ENCODE measurements at places on chromosomes 7 and 10. TPM values are rescaled to one million over a fixed set of nuclear protein-coding genes. Genes with fewer than 3 reads are reported as not detected.
A peak's percentile ranks its signal among the peaks of the same experiment; 100 is the strongest.

PMS2 gene
- 23.5 TPM for total RNA-seq

GRCh38 chr10:132613566-132614348 lies 76.2 kb downstream of the INPP5A start:
- no peaks in the 10 kb centered on the region for H3K4me1 ChIP-seq
- no peaks in the 10 kb centered on the region for H3K27me3 ChIP-seq
- H3K4me3 ChIP-seq = no peak overlapping the region

MBL2 gene
- under 0.01 TPM for total RNA-seq

DNA sequence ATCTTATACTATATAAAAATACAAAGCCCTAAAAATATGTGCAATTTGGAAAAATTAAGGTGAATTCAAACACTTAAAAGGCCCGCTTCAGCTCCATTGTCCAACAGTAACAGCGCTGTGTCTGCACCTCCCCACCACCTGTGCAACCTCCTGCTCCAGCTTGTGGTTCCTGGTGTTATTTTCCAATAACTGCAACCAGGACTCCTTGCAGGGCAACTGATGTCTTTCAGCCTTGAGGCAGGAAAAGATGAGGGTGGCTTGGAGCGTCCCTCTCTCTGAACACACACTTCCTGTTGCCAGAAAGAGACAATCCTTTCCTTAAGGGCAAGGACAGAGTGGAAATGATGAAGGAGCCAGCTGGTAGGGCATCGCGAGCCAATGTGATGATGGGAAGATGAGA lies 336.0 kb downstream of the GLRX3 start:
- no peak overlapping the region for H3K4me3 ChIP-seq
- no peaks in the 10 kb centered on the region for H3K27me3 ChIP-seq
- no peaks in the 10 kb centered on the region for H3K36me3 ChIP-seq

MYH16 gene
- total RNA-seq = under 0.01 TPM

LIMK1 gene
- total RNA-seq = 46.7 TPM

OR13A1 gene
- total RNA-seq = under 0.01 TPM

DNA sequence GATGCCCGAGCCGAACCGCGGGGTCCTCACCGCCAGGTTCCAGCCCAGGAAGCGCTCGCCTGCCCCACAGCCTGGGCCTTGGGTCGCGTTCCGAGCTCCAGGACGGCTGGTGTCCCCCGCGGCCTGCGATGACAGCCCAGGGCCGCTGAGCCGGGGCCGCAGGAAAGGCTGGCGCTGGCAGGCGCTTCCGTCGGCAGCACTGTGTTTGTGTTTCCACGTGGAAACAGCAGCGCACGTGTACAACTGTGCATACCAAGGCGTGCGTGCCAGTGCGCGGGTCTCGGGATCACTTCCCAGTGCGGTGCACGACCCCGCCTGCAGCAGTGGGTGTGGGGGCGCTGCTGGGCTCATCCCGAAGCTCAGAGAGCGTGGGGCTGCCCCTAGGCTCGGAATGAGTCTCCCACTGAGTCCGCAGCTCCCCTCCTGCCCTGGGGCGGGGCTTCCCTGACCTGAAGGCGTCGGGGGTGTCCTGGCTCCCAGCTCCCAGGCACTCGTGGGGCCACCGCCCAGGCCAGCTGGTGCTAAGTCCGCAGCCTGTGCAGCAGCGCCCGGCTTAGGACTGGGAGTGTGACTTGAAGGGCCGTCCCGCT lies 17.2 kb downstream of the AP5Z1 start:
- H3K27me3 ChIP-seq = no peaks in the 10 kb centered on the region
- DNase-seq = peak; percentile 65
- H3K36me3 ChIP-seq = peaks cover 8% of the 10 kb centered on the region
- peaks cover 5% of the 10 kb centered on the region for H3K4me1 ChIP-seq
- H3K27ac ChIP-seq = no peak overlapping the region
- H3K4me3 ChIP-seq = no peak overlapping the region

GRCh38 chr10:3803295-3803926 lies 18.4 kb upstream of the KLF6 start:
- H3K4me1 ChIP-seq = peaks cover 46% of the 10 kb centered on the region
- no peak overlapping the region for H3K4me3 ChIP-seq
- H3K27ac ChIP-seq = peak overlapping the region; percentile 96
- no peaks in the 10 kb centered on the region for H3K27me3 ChIP-seq
- no peak for DNase-seq

GRCh38 chr7:23687011-23687410 lies 7.0 kb downstream of the FAM221A start:
- H3K36me3 ChIP-seq = no peaks in the 10 kb centered on the region
- H3K4me3 ChIP-seq = no peak overlapping the region
- DNase-seq = no peak
- H3K27ac ChIP-seq = no peak overlapping the region
- H3K4me1 ChIP-seq = peaks cover 6% of the 10 kb centered on the region

FFAR4 gene
- total RNA-seq = not detected

DNA sequence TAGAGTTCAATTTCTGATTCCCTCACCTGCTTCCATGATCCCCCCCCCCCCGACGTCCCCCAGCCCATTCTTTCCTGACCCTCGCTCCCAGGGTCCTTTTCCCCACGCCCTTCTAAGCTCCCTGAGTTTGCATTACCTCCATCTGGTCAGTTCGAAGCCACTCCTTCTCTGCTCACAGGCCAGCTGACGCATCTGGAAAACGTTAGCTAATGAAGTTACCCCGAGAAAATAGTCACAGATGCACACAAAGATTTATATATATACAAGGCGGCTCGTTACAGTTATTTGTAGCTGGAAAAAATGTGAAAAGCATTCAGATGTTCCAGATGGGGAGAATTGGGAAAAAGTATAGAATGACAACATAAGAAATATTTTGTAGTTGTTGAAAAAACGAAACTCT lies 630.0 kb upstream of the FOXK1 start:
- no peak overlapping the region for H3K27ac ChIP-seq
- no peak overlapping the region for H3K4me3 ChIP-seq
- H3K27me3 ChIP-seq = no peaks in the 10 kb centered on the region
- DNase-seq = no peak

GRCh38 chr10:115996031-115996430 lies 277.0 kb downstream of the GFRA1 start:
- H3K4me3 ChIP-seq = no peak overlapping the region
- H3K27me3 ChIP-seq = peaks cover 3% of the 10 kb centered on the region
- no peak overlapping the region for H3K27ac ChIP-seq

- no peaks in the 10 kb centered on the region for H3K36me3 ChIP-seq
- H3K27ac ChIP-seq = no peak overlapping the region
- no peaks in the 10 kb centered on the region for H3K4me1 ChIP-seq
- no peak overlapping the region for H3K4me3 ChIP-seq
- no peaks in the 10 kb centered on the region for H3K27me3 ChIP-seq
Measured at GRCh38 chr10:32072025-32072800, 16.0 kb upstream of the KIF5B start.

GRB10 gene
- total RNA-seq = 69.5 TPM

GRCh38 chr7:158274996-158275395 lies 312.6 kb downstream of the PTPRN2 start:
- H3K4me1 ChIP-seq = no peaks in the 10 kb centered on the region
- no peak overlapping the region for H3K27ac ChIP-seq
- no peaks in the 10 kb centered on the region for H3K36me3 ChIP-seq
- H3K4me3 ChIP-seq = no peak overlapping the region
- peak; percentile 67 for DNase-seq

DNA sequence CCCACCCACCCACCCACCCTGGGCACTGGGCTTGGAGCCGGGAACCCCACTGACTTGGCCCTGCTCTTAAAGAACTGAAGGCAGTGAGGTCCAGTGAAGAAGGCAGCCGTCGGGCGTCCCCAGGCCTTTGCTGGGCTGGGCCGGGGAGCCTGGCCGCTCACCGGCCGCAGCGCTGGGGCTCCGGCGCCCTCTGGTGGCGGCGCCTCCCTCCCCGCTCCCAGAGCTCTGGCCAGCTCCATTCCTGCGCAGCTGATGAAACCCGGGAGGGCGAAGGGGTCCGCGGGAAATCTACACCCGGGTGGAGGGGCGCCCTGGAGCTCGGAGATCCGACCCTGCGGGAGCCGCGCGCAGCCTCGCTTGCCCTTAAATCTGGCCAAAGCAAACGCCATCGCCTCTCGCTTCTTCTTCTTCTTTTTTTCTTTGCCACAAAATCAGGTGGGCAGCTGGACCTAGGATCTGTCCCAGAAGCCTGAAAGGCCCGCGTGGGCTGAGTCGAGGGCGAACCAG lies 1.7 kb upstream of the CXCL12 start:
- peaks cover 6% of the 10 kb centered on the region for H3K36me3 ChIP-seq
- H3K4me1 ChIP-seq = peaks cover 22% of the 10 kb centered on the region
- H3K4me3 ChIP-seq = peak overlapping the region; percentile 62
- DNase-seq = peak; percentile 100
- no peaks in the 10 kb centered on the region for H3K27me3 ChIP-seq
- no peak overlapping the region for H3K27ac ChIP-seq

DNA sequence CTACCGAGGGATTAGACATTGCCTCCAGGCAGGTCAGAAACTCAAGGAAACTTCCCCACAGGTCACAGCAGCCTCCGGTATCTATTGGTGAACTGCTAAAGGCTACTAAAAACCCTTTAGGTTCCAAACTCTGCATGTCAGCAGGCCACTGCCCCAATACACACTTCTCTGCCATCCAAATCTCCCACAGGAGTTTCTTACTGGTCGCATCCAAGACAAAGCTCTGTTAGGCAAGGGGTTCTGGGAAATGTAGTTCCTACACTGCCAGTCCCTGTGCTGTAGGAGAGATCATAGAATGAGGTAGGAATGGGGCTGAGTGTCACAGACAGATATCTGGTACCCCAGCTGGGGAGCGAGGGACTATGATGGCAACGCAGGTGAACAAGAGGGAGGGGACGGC lies 757.0 kb upstream of the C7orf33 start:
- DNase-seq = no peak
- H3K27me3 ChIP-seq = no peaks in the 10 kb centered on the region
- no peaks in the 10 kb centered on the region for H3K4me1 ChIP-seq
- H3K4me3 ChIP-seq = no peak overlapping the region
- no peaks in the 10 kb centered on the region for H3K36me3 ChIP-seq

ANLN gene
- total RNA-seq = 12.7 TPM

UTF1 gene
- not detected for total RNA-seq

DNA sequence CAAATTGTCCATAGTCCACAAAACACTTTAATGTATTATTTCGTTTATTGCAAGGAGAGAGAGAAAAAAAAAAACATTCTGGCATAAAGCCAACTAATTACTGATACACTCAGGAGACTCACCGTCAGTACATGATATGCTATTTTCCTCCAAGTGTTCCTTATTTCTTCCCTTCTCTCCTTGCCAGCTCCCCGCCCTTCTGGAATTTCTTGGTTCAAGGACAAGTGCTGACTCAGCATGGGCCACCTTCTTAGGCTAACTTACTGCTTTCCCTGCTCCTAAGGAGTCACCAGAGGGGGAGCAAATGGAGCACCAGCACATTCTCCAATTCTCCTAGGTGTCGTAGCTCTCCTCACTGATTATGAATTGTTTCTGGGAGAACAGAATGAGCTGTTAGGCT lies 133.8 kb upstream of the HDAC9 start:
- no peaks in the 10 kb centered on the region for H3K27me3 ChIP-seq
- peaks cover 2% of the 10 kb centered on the region for H3K4me1 ChIP-seq
- H3K27ac ChIP-seq = no peak overlapping the region
- DNase-seq = no peak
- H3K36me3 ChIP-seq = no peaks in the 10 kb centered on the region
- H3K4me3 ChIP-seq = no peak overlapping the region

DNA sequence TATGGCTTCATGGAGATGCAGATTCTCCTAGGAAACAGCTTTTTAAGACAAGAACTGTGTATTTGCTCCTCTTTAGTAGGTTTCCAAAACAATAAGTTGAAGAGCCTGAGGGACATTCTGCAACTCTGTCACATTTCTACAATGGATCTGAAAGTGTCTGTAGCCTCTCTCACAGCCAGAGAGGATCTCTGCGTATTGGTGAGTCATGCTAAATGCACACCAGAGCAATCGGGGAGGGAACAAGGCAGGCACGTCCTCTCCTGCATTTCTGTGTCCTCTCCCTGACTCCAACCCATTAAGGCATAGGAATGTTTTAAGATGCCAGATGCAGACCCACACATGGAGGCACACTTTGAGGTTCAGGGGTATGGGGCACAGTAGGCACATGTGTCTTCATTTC lies 1126.4 kb upstream of the GHITM start:
- no peaks in the 10 kb centered on the region for H3K36me3 ChIP-seq
- H3K27me3 ChIP-seq = no peaks in the 10 kb centered on the region
- H3K4me3 ChIP-seq = no peak overlapping the region
- DNase-seq = no peak
- no peaks in the 10 kb centered on the region for H3K4me1 ChIP-seq

- peak within 1 kb of the TSS; percentile 78 for H3K4me3 ChIP-seq
- peaks cover 29% of the 10 kb centered on the region for H3K4me1 ChIP-seq
- DNase-seq = peak; percentile 87
- H3K36me3 ChIP-seq = no peaks in the 10 kb centered on the region
Measured at GRCh38 chr10:24952143-24952706, at the start of gene PRTFDC1. Gene PRTFDC1, minus strand, starts transcription at chr10:24952606. Its CDS starts 31 bp downstream, at chr10:24952575.

NPC1L1 gene
- not detected for total RNA-seq

GRCh38 chr7:116671681-116672595 lies at the start of gene MET:
Gene MET, plus strand, starts transcription at chr7:116672196. Its CDS starts 26,889 bp downstream, at chr7:116699085.
- H3K36me3 ChIP-seq = no peaks in the 10 kb centered on the region
- peak; percentile 96 for DNase-seq
- no peaks in the 10 kb centered on the region for H3K27me3 ChIP-seq

DNA sequence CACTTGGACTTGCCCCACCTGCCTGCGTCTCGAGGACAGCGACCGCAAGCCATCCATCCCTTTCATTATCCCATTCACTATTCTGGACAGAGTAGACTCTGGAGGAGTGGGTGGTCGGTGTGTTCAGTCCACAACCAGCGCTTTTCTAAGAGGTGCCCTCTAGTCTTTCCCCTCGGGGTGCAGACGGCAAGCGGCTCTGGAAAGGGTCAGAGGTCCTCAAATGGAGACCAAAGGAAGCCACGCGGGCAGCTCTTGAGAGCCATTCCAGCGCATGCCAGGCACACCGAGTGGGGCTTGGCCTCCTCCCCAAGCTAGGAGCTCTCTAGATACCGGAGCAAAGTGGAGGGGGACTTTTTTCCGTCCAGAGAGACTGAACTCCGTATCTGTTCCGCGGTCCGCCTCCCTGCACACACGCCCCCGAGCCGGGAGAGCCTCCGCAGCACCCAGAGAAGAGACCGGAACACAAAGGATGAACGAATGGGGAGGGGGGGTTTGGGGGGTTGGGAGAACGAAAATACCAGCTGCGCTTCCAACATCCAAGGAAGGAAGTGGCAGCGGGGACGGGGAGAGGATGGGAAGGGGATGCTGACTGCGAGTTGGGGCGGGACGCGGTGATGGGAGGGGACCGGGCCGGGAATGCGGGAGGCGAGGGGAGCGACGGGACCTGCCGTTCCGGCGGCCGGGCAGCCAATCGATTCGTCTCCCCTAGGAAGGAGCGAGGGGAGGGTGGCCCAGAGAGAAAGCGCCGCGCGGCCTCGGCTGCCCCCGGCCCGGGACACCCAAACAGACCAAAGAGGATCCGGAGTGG lies 515 bp downstream of the GSDME start:
- H3K27ac ChIP-seq = peak overlapping the region; percentile 30
- no peak for DNase-seq
- H3K4me1 ChIP-seq = peaks cover 13% of the 10 kb centered on the region
- H3K4me3 ChIP-seq = peak overlapping the region; percentile 82
- no peaks in the 10 kb centered on the region for H3K36me3 ChIP-seq
- no peaks in the 10 kb centered on the region for H3K27me3 ChIP-seq

NOS3 gene
- total RNA-seq = not detected

GRCh38 chr10:123272171-123272570 lies 118.0 kb downstream of the BUB3 start:
- no peak overlapping the region for H3K4me3 ChIP-seq
- DNase-seq = no peak
- H3K4me1 ChIP-seq = peaks cover 6% of the 10 kb centered on the region

GRCh38 chr10:71580415-71580814 lies 139.2 kb downstream of the C10orf105 start:
- no peak overlapping the region for H3K4me3 ChIP-seq
- peak; percentile 66 for DNase-seq
- H3K36me3 ChIP-seq = no peaks in the 10 kb centered on the region
- H3K27ac ChIP-seq = no peak overlapping the region
- H3K4me1 ChIP-seq = no peaks in the 10 kb centered on the region

All from osteoblast (primary cell).